CD4-positive, alpha-beta T cell treated with Interferon gamma for 1 hour (primary cell): ENCODE measurements at places on chromosomes 16 and 17.

GRCh38 chr16:17277981-17278381 lies 192.8 kb downstream of the XYLT1 start:
- DNase-seq = peak; percentile 15

- DNase-seq = no peak
Measured at GRCh38 chr17:9298135-9298534, 276.8 kb downstream of the NTN1 start.

- no peak for DNase-seq
Measured at GRCh38 chr16:20865420-20866131, 34.6 kb downstream of the DCUN1D3 start.

DNA sequence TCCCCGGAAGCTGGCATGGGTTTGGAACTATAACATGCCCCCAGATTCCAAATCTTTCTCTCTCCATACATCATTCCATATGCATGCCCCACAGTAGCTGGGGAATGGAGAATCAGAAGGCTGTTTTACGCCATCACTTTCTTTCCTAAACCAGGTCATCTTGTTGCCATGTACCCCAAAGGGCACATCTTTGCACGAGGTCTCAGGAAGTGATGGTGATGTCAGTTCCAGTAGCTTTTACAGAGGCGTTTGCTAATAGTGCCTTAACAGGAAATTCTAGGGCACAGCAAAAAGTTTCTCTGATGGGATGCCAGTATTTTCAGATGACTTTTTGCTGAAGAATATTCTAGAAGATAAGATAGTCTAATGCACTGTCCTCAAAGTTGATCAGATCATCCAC lies 241.5 kb downstream of the MAF start:
- no peak for DNase-seq

- no peak for DNase-seq
Measured at GRCh38 chr17:59154292-59154720, 680 bp downstream of the SKA2 start.

DNA sequence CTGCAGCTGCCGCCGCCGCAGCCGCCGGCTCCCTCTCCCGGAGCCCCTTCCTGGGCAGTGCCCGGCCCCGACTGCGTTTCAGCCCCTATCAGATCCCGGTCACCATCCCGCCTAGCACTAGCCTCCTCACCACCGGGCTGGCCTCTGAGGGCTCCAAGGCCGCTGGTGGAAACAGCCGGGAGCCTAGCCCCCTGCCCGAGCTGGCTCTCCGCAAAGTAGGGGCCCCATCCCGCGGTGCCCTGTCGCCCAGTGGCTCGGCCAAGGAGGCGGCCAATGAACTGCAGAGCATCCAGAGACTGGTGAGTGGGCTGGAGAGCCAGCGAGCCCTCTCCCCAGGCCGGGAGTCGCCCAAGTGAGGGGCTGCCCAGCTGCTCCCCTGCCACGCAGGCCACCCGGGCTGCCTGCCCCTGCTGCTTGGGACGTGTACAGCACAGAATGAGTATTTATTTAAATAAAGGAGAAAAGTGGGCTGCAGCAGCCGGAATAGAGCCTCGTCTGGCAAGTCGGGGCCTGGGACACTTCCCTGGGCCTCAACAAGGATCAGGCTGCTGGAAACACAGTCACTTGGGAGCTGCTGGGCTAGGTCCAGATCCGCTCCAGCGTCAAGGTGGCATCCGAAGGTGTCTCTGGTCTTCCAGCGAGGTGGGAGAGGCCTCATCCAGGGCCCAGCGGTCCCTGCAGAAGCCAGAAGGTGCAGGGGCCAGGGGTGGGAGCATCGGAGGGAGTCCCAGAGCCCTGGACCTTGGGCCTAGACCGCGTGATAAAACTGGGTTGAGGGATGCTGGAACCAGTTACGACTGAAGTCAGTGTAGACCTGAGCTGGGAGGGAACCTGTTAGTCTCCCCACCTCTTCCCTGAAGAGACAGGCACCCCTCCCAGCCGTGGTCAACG lies 8.8 kb downstream of the TBX2 start:
- no peak for DNase-seq

DNA sequence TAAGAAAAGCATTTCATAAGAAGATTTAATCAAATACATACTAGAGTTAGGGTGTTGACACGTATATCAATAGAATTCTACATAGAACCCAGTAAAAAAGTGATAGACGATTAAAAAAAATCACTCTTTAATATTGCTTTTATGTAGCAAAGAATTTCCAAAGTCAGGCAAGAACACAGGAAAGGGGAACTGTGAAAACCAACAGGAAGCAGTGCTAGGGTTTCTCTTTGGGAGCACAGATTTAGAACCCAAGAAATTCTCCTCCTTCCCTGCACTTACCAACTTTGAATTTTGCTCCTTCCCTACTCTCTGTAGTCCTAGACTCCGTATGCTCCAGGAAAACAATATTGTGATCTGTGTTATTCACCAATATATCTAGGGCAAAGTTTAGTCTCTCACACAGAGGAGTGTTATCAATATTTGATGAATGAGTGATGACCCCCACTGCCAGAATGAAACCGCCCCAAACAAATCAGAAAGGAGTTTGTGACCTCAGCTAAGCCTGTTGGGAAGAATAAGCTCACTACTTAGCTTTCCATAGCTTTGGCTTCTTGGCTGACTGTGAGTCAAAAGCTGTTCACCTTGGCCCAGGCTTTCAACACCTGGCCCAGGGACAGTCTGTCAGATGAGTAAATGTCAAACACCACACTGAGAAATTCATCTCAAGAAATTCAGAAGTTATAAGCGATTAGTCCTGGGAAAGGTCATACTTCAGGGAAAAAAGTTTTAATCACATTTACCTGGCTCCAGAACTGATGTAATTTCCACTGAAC lies 8.6 kb downstream of the RFWD3 start:
- no peak for DNase-seq

DNA sequence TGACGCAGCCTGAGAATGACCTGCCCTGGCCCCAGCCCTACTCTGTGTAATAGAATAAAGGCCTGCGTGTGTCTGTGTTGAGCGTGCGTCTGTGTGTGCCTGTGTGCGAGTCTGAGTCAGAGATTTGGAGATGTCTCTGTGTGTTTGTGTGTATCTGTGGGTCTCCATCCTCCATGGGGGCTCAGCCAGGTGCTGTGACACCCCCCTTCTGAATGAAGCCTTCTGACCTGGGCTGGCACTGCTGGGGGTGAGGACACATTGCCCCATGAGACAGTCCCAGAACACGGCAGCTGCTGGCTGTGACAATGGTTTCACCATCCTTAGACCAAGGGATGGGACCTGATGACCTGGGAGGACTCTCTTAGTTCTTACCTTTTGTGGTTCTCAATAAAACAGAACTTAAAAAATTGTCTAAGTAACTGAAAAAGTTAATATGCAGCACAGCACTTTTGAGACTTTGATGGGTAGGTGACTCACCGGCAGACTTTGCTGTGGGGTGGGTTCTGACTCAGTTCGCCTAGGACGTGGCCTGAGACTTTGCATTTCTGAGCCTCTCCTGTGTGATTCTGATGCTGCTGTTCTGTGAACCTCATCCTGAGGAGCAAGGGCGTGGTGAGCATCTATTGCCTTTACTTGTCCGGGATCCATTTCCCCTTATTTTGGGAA lies 5.7 kb downstream of the LAT start:
- no peak for DNase-seq
